ENCODE measurements at places on chromosomes 1 and 21.

DNA sequence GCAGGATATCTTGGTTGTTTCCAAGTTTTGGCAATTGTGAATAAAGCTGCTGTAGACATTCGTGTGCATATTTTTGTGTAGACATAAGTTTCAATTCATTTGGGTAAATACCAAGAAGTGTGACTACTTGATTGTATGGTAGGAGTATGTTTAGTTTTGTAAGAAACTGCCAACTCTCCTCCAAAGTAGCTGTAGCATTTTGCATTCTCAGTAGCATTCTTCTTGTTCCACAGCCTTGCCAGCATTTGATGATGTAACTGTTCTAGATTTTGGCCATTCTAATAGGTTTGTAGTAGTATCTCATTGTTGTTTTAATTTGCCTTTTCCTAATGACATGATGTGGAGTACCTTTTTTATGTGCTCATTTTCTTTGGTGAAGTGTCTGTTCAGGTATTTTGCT, 38.6 kb upstream of the PLA2G4A start:
- no peak for DNase-seq

- DNase-seq = no peak
These were observed 14.4 kb downstream of the SDCCAG8 start for GRCh38 chr1:243270097-243270864.

- DNase-seq = no peak
These were observed 323.1 kb upstream of the RUNX1 start for GRCh38 chr21:35372201-35372600.

GRCh38 chr1:90952906-90953305, 68.9 kb downstream of the ZNF644 start:
- no peak for DNase-seq

DNA sequence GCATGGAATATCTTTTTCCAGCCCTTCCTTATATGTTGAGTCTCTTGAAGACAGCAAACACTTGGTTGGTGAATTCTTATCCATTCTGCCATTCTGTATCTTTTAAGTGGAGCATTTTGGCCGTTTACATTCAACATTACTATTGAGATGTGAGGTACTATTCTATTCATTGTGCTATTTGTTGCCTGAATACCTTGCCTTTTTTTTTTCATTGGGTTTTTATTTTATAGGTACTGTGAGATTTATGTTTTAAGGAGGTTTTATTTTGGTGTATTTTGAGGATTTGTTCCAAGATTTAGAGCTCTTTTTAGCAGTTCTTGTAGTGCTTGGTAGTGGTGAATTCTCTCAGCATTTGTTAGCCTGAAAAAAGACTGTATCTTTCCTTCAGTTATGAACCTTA, 60.6 kb upstream of the ASPM start:
- DNase-seq = no peak

GRCh38 chr1:200345520-200345919, 64.3 kb downstream of the ZNF281 start:
- no peak for DNase-seq

- no peak for DNase-seq
These were observed 21.2 kb upstream of the CENPF start for GRCh38 chr1:214581785-214582184.

- no peak for DNase-seq
These were observed 869 bp downstream of the NAV1 start for GRCh38 chr1:201539561-201540431.

GRCh38 chr1:119713039-119713748, 1.5 kb downstream of the PHGDH start:
- no peak for DNase-seq

DNA sequence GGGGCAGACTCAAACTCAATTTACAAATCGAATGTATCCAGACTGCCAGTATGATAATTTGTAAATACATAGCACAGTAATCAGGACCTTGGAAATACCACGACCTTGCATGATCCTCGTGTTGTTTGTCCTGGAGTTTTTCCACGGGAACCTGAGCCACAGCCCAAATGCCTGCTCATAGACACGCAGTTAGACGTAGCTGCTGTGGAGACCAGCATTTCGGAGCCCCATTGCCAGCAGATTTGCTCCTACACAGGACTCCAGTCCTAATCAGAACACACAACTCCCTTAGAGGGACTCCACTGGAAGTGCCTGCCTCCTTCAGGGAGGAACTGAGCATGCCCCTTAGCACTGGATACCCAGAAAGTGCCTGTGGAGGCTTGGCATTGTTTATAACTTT, 163.2 kb downstream of the GALNT2 start:
- DNase-seq = no peak

GRCh38 chr1:35883635-35884101, 659 bp downstream of the AGO1 start:
- DNase-seq = peak; percentile 28

GRCh38 chr1:166140251-166140650, 26.6 kb downstream of the FAM78B start:
- DNase-seq = no peak

DNA sequence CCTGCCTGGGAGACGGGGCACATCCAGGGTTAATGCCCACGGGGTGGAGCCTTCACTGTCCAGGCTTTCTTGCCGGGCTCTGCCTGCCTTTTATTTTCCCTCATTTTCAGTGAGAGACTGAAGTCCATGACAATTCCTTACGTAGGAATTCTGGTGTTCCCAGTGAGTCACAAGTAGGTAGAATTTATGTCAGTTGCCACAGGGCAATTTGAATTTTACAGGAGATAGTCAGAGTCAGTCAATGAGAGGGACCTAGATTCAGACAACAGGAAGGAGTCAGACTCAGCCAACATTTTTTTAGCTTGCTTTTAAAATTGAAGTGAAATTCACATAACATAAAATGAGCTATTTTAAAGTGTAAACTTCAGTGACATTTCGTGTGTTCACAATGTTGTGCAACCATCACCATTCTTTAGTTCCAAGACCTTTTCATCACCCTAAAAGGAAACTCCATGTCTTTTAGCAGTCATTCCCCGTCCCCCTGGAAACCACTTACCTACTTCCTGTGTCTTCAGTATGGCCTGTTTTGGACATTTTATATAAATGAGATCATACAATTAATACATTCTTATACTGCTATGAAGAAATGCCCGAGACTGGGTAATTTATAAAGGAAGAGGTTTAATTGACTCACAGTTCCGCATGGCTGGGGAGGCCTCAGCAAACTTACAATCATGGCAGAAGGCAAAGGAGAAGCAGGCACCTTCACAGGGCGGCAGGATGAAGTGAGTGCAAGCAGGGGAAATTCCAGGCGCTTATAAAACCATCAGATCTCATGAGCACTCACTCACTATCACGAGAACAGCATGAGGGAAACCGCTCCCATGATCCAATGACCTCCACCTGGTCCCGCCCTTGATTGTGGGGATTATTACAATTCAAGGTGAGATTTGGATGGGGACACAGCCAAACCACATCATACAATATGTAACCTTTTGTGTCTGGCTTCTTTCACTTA, 14.6 kb downstream of the AJAP1 start:
- no peak for DNase-seq

DNA sequence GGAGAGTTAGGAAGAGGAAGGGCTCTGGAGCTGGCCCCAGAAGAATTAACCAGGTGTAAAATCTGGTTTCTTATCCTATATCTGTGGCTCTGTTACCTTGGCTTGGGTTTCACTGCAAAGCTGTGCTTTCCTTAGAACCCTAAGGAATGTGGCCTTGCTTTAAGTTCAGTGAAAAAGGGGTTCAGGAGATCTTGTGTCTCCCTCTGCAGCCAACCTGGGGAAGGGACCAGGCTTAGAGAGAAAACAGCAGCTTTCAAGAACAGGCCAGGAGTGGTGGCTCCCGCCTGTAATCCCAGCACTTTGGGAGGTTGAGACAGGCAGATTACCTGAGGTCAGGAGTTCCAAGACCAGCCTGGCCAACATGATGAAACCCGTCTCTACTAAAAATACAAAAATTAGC, 16.1 kb upstream of the MYCL start:
- DNase-seq = no peak

DNA sequence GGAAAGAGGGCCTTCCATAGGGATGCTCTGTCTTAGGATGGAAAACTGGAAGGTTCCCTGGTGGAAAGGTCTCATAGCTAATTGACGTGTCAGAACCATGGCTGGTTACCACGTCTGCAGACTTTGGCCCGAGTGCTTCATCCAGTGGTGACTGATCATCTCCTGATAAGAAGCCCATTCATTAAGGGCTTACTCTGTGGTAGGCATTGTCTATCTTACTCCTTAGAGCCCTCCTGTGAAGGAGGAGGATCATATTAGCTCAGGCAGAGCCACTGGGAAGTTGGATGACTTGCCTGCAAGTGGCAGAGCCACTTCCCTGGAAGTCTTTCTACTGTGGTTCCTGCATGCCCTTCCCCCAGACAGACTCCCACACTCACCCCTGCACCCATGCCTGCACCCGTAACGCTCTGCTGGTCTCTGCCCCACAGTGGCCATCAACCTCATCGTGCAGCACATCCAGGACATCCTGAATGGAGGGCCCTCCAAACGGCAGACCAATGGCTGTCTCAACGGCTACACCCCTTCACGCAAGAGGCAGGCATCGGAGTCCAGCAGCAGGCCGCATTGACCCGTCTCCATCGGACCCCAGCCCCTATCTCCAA, 79.9 kb downstream of the UCK2 start:
- DNase-seq = no peak

DNA sequence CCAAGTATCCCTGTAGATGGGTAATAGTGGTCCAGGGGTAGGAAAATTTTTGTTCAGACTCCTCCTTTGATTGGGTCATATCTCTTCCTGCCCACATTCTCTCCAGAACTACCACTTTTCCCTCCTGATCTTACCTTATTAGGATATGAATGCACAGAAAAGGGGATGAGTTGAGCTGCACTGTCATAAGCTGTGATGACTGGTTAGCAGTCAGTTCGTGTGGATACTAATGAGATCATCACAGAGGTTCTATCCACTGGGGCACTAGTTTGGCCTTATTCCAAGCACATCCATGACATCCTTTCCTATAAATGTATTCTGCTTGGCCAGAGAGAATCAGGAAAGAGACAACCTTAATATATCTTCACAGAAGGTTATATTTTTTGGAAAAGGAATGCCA, 22.1 kb upstream of the TBX15 start:
- no peak for DNase-seq

GRCh38 chr1:220485131-220485530, 42.8 kb upstream of the MARK1 start:
- DNase-seq = no peak

DNA sequence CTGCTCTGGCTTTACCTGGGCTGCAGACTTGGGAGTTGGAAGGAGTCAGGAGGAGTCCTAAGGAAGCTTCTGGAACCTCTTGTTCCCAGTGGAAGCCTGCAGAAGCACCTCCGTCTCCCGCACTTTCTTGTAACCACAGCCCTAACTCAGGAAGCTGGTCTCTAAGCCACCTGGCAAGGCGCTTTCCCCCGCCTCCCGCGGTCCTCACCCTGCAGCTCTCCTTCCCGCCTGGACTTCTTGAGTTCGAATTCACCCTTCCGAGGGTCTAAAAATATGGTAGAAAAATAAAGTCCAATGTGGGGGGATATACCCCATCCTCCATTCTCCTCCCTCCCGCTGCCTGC, 15.1 kb downstream of the PAX7 start:
- no peak for DNase-seq
